ENCODE measurements at places on chromosomes 7 and 10.

DNA sequence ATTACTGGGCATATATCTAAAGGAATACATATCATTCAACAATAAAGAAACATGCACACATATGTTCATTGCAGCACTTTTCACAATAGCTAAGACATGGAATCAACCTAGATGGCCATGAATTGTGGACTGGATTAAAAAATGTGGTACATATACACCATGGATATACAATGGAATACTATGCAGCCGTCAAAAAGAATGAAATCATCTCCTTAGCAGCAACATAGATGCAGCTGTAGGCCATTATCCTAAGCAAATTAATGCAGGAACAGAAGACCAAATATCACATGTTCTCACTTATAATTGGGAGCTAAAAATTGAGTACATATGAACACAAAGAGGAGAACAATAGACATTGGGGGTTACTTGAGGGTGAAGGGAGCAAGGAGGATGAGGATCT, 175.6 kb downstream of the POLR1F start:
- DNase-seq: no peak

GRCh38 chr7:50349963-50350944, 45.7 kb downstream of the IKZF1 start:
- DNase-seq: no peak

DNA sequence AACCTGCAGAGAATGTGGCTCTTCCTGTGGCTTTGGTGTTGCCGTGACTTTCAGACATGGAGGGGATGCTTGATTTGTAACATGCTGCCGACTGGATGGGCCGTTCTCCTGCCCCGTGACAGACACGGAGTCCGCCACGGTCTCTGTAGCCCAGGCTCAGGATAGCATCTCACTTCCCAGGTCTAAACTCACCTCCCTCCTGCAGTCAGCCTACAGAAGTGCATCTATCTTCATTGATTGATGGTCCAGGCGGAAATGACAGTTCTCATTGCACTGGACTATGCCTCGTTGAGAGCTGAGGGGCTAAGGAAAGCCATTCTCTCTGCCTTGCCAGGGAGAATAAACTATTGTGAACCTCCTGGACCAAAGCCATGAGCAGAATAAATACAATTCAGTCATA, 77.5 kb downstream of the CHN2 start:
- no peak for DNase-seq

GRCh38 chr7:22123139-22123538, 177.4 kb upstream of the CDCA7L start:
- no peak for DNase-seq

DNA sequence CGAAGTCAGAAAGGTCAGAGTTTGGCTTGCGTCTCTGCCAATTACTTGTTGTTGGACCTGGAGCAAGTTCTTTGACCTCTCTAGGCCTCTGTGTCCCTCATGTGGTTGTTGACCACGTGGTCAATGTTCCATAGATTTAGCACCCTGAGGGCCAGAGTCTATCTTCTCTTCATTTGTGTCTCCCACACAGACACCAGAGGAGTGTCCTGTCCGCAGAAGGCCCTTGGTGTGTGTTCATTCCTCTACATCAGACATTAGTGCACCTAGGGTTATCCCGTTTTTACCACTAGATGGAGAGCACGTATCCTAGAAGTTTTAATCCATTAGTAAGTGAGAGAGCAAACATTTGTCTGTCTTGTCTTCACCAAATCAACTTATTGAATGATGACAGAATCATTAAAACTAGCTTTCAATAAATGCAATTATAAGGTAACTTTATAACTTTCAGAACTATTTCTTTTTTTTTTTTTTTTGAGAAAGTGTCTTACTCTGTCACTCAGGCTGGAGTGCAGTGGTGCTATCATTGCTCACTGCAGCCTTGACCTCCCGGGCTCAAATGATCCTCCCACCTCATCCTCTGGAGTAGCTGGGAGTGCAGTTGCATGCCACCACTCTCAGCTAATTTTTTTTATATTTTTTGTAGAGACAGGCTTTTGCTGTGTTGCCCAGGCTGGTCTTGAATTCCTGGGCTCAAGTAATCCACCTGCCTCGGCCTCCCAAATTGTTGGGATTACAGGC, 122.5 kb upstream of the ANKRD1 start:
- DNase-seq: peak; percentile 42

DNA sequence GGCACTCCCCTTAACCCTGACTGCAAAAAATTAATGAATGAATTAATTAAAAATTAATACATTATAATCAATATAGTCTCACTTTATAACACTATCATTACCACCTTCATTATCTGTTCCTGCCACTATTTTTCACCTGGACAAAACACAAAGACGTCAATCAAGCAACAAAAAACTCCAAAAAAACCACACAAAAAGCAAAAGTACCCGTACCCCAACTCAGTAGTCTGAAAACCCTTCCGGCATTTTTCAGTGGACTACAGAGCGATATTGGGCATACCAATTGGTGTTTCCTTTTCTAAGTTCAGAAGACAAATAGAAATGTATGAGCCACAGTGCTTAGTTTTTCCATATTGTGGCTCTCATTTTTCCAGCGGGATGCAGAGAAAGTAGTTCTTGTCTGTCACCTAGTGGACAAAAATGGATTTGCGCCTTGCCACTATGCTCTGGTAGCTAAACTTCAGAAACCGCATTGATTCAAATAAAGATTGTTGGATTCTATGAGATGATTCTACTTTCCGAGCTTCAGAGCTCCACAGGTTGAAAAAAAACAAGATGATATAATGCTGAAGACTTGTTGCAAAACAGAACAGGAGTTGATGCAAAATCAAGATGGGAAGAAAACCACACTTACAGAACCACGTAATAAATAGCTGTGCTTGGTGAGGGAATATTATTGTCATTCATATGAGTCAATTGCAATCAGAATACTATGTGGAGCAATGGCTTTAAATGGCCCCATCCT, 50.6 kb upstream of the ITGB1 start:
- peak; percentile 76 for DNase-seq

DNA sequence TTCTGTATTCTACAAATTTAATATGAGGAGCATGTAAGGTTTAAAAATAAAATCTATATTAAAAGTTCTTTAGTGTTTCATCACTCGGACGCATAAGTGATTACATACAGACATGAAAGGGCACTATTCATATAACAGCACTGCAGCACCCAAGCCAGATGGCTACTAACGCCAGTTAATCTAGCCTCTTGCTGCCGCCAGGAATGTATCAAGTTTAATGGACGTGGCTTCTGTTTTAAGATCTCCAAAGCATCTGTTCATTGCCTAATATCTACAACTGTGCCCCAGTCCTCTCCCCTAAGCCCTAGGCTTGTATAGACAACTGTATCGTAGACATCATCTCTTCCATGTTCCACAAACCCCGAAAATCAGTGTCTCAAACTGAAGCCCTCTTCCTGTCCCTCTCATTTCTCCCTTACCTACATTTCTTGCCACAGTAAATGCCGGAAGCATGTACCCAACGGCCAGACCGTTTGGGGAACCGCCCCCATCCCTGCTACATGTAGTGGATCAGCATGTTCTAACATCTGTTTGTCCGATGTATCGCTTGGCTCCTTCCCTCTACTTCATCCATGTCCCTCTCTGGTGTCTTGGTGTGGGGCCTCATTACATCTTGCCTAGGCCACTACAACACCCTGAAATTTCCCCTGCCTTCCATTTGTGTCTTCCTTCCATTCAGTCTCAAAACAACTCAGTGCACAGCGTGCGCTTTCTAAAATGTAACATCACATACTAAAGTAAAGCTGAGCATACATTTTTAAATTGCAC, 147.5 kb upstream of the RSU1 start:
- no peak for DNase-seq

DNA sequence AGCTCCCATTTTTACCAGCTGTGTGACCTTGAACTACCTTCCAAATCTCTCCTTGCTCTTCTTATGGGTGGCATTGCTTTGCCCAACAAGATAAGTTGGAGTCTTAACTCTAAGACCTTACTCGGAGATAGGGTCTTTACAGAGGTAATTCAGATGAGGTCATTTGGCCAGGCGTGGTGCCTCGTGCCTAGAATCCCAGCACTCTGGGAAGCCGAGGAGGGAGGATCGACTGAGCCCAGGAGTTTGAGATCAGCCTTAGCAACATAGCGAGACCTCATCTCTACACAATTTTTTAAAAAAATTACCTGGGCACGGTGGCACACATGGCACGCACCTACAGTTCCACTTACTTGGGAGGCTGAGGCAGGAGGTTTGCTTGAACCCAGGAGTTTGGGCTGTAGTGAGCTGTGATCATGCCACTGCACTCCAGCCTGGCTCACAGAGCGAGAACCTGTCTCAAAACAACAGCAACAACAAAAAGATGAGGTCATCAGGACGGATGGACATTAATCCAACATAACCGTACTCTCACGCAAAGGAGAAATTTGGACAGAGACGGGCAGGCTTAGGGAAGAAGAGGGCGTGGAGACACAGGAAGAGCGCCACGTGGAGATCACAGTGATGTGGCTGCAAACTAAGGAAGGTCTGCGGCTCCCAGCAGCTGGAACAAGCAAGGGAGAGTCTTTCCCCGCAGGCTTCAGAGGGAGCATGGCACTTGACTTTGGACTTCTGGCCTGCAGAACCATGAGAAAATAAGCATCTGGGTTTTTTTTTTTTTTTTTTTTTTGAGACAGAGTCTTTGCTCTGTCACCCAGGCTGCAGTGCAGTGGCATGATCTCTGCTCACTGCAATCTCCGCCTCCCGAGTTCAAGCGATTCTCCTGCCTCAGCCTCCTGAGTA, 122.3 kb upstream of the CARD11 start:
- no peak for DNase-seq

DNA sequence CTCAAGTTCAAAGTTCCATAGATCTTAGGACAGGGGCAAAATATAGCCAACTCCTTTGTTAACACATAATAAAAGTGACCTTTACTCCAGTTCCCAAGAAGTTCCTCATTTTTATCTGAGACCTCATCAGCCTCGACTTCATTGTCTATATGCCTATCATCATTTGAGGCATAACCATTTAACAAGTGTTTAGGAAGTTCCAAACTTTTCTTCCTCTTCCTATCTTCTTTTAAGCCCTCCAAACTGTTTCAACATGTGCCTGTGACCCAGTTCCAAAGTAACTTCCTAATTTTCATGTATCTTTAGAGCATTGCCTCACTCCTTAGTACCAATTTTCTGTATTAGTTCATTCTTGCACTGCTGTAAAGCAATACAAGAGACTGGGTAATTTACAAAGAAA, 569.1 kb downstream of the ANKRD7 start:
- DNase-seq: no peak

GRCh38 chr7:123367031-123367430, 167.3 kb upstream of the SLC13A1 start:
- no peak for DNase-seq

GRCh38 chr10:130392031-130392430, 255.8 kb downstream of the GLRX3 start:
- no peak for DNase-seq

DNA sequence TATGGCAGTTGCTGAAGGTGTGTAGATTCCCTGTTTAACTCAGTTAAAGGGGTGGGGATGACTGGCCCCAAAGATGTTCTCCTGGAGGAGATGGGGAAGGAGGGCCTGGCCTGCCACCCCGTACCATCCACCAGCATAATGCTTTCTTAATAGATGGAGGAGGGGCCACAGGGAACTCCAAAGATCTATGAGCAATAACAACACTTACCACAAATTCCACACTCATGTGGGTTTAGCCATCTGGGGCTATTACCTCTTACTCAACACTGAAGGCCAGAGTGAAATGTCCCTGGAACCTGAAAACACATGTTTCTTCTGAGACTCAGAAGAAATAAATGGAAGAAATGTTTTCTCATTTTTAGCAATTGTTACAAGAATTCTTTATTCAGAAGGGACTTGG, 259.0 kb downstream of the CXCL12 start:
- DNase-seq: peak; percentile 25

DNA sequence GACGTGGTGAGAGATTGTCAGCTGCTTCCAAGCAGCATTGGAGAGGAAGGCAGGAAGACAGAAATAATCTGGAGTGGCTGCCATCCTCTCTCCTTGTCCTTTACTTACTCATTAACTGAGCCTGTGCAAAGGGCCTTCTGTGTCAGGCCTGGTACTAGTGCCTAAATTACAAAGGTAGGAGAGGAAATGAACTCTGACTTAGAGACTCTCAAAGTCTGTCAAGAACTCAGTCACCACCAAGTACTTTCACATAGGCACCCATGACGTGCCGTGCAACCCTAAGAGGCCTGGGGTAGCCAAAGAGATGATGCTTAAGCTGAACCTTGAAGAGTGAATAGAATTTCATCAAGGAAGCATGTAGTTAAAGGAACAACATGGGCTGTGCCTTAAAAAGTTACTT, 866.9 kb downstream of the LRMDA start:
- DNase-seq: no peak

DNA sequence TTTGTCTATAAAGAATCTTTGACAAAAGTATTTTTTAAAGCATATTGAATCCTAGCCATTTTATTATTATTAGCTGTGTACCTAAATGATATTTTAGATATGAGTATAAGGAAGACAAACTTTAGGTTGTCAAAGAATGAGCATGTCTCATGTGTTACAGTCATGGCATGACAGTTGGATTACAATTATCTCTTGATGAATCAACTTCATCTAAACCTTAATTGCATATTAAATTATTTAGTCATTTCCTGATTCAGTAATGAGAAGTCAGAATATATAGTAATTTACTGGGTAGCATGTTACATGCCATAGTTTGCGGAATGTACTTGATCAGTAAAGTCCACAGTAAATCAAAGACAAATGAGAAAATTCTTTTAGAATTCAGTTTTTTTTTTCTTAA, 59.2 kb downstream of the MAPK8 start:
- no peak for DNase-seq

DNA sequence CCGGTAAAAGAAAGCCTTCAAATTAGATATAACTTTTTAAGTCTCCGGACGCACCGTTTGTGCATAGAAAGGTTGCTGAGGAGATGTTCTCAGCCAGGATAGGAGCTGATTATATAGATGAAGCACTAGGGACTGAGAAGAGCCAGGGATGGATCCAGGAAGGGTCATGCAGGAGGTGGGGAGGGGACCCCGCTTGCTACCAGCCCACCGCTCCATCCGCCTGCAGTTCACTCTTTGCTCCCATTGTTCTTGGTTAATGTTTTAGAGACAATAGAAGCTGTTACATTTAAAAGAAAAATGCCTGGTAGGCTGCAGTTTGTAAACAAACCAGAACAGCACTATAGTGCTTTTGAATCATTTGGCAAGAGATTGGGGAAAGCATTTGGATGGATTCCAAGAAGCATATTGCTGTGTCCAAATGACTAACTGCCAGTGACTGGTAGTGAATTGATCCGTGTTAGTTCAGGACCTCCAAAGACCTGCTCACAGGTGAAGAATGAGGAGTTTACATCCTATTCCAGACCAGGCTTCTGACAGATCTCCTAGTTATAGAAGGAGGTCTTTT, 175.9 kb upstream of the TAC1 start:
- DNase-seq: no peak

DNA sequence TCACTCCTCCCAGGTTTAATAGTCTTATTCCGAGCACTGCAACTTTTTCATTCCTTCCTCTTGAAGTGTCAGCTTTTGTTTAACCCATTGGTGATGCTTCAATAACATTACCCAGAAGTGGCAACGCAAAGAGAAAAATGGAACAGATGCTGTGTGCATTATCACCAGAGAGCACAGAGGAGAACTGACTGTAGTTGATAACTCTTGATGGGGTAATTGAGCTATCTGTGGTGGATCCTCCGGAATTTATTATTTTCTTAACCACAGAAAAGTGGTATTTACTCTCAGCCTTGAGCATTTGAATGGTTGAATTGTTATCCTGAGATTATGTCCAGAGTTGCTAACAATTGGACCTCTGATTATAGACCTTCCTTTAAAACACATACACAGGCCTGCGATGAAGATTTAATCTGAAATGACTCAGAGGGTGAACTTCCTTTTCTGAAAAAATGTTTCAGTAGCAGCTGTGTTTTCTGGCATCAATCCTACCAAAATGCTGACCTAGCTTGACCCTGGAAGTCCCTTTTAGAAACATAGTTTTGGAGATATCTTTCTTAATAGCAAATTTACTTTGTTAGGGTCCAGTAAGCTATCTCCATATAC, 1584.4 kb upstream of the LRRTM3 start:
- no peak for DNase-seq

All from RCC 7860 (cell line).